ENCODE measurements at places on chromosomes 3 and 15.

GRCh38 chr3:157639756-157640426 is 136.7 kb upstream of the VEPH1 start:
- no peak for DNase-seq

DNA sequence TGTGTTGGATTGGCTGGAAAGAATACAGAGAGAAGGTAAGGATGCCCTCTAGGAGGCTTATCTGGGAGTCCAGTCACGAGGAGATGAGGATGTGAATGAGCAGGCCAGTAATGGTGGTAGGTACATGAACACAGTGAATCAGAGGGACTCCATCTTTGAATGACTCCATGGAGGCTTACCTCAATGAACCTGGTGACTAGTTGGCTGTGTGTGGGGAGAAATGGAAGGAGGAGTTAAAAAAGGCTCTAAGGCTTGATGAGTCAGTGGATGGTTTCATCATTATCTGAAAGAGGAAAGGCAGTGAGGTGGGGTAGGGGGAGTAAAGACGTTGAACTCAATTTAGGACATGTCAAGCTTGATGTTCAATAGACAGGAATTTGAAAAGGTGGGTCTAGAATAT is 61.1 kb downstream of the KCNAB1 start:
- peak; percentile 23 for DNase-seq

DNA sequence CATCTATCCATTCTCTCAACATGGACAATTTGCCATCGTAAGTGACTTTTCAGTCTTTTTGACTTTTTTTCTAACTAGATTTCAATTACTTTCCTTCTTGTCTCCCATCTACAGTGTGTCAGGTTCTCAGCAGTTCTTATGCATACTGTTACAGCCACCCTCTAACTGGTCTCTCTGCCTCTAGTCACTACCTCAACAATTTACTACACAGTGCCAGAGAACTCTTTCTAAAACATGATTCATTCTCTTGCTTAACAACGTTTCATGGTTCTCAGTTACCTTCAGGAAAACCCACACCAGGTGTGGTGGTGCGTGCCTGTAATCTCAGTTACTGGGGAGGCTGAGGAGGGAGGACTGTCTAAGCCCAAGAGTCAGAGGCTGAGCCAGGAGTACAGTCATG is 95.4 kb downstream of the DIPK2A start:
- no peak for DNase-seq

DNA sequence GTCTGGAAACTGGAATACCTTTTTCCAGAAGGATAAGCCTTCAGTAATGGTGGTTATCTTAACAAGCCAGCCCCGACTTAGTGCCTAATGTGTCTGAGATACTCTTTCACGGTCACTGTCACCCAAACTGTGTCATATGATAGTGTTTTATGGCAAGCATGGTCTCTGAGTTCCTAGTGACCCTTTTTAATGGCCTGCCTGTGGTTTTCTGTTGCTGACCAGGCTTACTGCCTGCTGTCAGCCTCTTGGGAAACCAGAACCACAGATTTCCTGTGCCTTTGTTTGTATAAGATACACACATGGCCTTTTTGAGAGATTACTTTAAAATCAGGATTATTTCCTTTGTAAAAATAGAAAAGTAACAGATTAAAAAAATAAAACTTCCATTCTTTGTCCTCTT is 22.4 kb downstream of the HPS3 start:
- no peak for DNase-seq

DNA sequence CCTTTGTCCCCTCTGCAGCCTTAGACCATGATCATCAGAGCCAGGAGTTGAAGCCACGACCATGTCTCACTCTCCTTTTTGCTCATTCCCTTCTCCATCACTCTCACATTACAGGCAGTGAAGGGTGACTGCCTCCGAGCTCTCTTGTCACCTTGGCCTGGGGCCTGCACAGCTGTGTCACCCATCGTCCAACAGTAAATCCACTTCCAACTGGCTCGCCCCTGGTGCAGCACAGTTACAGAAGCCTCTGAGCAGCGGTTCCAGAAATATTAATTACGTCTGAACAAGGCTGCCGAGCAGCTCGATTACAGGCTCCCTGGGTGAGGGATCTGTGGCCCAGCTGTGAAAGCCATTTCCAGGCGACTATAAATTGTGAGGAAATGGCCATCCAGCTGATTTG is 528.2 kb downstream of the NR2F2 start:
- DNase-seq = no peak

GRCh38 chr15:60541481-60542299 is 62.7 kb upstream of the ICE2 start:
- no peak for DNase-seq

DNA sequence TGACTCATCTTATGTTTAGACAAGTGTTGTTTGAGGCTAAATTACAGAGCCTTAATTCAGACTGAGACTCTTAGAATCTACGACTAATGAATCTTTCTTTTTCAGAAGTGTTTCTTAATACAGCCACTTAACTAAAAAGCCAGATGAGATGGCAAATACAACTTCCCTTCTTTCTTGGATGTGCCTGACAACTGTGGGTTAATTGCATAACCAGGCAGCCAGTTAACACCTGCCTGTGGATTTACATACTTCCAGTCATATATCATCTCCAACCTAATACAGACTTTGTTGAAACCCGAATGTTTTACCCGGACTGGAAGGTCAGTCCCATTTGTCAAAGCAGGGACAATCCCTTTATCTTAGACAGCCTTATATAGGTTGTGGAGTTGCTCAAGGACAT is 297.6 kb downstream of the VPS13C start:
- no peak for DNase-seq

DNA sequence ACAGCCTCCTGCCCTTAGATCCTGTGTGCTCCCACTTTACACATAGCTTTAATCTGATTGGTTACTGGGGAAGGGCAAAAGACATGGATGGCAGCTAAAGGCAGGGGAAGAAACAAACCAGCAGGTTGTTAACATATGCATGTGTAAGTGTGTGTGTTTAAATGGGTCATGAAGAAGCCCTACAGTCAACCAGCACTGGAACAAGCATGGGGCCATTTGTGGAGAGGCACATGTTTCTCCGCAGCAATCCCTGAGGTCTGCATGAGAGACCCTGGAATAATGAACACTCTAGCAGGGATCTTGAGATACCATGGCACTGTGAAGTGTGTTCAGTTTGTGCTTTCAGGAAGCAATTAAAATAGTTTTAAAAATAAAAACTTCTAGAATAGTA is 6.0 kb downstream of the KLF13 start:
- no peak for DNase-seq

- DNase-seq = peak; percentile 62
Measured at GRCh38 chr3:12303534-12303933, 14.7 kb downstream of the PPARG start.

GRCh38 chr15:46091860-46092450 is 457.1 kb downstream of the SQOR start:
- DNase-seq = peak; percentile 3

GRCh38 chr3:58150810-58151199 is 60.0 kb downstream of the DNASE1L3 start:
- DNase-seq = no peak

GRCh38 chr3:66140743-66141372 is 79.9 kb upstream of the SLC25A26 start:
- no peak for DNase-seq

GRCh38 chr15:92383519-92384324 is 10.0 kb upstream of the ST8SIA2 start:
- no peak for DNase-seq

GRCh38 chr3:179432021-179432420 is 19.2 kb downstream of the GNB4 start:
- no peak for DNase-seq

GRCh38 chr3:154029926-154030325 is 91.3 kb upstream of the ARHGEF26 start:
- no peak for DNase-seq

GRCh38 chr3:16011376-16011775 is 163.1 kb upstream of the GALNT15 start:
- no peak for DNase-seq

DNA sequence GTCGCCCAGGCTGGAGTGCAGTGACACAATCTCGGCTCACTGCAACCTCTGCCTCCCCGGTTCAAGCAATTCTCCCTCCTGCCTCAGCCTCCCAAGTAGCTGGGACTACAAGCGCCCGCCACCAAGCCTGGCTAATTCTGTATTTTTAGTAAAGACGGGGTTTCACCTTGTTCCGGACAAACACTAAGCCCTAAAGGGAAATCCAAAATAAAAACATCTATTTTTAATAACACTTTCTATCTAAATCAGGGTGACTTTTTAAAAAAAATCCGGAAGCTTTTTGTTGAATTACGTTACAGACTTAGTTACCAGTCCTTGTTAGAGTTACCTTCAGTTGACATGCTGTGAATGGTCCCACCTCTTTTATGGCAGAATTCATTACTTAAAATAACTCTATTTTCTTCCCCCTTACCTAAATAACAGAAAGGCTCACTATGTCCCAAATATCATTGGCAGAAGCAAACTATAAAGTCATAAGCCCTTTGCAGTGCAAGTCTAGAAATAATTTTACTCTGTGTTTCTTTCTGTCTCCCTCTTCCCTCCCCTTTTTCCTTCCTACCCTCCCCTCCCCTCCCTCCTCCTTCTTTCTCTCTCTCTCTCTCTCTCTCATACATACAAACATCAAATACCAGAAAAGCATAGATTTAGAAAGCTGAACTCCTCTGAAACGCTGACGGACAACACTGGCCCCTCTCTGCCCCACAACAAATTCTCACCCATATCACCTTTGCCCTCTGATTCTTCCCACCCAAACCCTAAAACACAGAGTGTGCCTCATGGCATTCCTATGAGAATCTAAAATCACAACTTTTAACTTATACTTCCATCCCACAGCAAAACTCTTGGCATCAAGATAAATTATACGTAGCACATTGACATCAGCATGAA is 18.3 kb downstream of the THBS1 start:
- no peak for DNase-seq

- no peak for DNase-seq
Measured at GRCh38 chr3:69510481-69511030, 124.7 kb upstream of the FRMD4B start.

Data from H54 (cell line).